ENCODE measurements at places on chromosomes 7 and 10. TPM values are rescaled to one million over a fixed set of nuclear protein-coding genes. Genes with fewer than 3 reads are reported as not detected.

DNA sequence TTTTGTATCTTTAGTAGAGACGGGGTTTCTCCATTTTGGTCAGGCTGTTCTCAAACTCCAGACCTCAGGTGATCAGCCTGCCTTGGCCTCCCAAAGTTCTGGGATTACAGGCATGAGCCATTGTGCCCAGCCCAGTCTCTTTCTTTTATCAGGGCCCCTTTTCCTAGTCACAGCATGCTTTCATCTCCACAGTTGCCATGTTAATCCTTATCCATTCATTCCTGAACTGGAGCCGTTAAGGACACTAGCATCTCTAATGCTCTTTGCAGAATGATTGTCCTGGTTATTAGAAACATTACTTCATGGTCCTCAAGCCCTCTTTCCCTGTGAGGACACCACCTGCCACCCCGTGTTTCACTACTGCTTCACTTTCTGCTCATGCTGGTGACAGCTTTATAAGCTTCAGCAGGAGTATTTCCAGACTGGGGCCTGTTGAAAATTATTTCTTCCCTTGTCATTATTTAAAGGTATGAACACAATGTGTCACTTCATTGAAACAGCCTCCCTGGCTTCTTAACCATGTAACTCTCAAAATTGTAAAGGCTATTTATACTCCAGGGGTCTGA lies 313.9 kb downstream of the BMPER start:
- H3K4me1 ChIP-seq, result no peaks in the 10 kb centered on the region
- no peak overlapping the region for H3K27ac ChIP-seq
- no peaks in the 10 kb centered on the region for H3K27me3 ChIP-seq
- DNase-seq, result no peak
- no peak overlapping the region for H3K4me3 ChIP-seq
- no peaks in the 10 kb centered on the region for H3K36me3 ChIP-seq

DNA sequence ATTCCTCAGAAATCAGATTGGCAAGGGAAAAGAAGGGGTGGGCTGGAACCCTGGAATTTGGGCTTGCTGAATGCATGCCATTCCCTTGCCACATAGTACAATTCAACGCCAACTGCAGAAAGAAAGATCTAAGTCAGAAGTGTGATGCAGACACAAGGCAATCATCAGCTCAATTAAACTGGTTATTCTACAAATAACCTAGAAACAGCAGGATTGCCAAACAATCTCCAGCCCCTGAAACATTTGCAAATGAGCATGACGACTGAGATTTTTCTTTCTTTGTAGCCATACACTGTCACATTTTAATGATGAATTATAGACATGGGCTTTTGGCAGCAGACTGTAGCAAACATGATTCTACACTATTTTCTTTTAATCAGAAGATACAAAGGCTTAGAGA lies 16.5 kb upstream of the CREB5 start:
- no peak overlapping the region for H3K27ac ChIP-seq
- H3K4me1 ChIP-seq, result no peaks in the 10 kb centered on the region
- no peaks in the 10 kb centered on the region for H3K36me3 ChIP-seq
- H3K4me3 ChIP-seq, result no peak overlapping the region
- no peaks in the 10 kb centered on the region for H3K27me3 ChIP-seq
- no peak for DNase-seq

GRCh38 chr10:82463614-82464013 lies 588.6 kb downstream of the NRG3 start:
- no peak for DNase-seq
- H3K27ac ChIP-seq, result no peak overlapping the region
- H3K36me3 ChIP-seq, result no peaks in the 10 kb centered on the region
- H3K27me3 ChIP-seq, result no peaks in the 10 kb centered on the region

DNA sequence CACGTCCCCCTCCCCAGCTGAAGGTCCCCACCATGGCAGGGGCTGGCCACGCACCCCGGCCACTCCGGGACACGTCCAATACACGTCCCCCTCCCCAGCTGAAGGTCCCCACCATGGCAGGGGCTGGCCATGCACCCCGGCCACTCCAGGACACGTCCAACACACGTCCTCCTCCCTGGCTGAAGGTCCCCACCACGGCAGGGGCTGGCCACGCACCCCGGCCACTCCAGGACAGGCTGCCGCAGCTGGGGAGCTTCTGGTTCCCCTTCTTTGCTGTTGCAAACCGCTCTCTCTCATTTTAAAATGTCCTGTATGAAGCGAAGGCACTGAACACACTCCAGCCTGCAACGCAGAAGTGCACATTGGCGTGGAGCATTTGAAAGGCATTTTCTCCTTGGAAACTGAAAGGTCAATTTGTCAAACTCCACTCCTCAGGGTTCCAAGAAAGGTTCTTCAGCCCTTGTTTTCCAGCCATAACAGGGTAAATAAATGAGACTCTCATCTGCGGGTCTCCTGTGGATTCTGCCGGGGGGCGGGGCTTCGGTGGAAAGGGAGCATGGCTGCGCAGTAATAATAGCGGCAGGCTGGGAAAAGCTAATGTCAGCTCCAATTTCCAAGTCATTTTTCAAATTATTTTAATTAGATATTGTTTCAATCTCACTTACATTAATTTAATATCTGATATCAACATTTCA lies 580.3 kb downstream of the DNAJB6 start:
- DNase-seq, result no peak
- no peak overlapping the region for H3K4me3 ChIP-seq
- H3K4me1 ChIP-seq, result no peaks in the 10 kb centered on the region
- H3K27me3 ChIP-seq, result no peaks in the 10 kb centered on the region

DNA sequence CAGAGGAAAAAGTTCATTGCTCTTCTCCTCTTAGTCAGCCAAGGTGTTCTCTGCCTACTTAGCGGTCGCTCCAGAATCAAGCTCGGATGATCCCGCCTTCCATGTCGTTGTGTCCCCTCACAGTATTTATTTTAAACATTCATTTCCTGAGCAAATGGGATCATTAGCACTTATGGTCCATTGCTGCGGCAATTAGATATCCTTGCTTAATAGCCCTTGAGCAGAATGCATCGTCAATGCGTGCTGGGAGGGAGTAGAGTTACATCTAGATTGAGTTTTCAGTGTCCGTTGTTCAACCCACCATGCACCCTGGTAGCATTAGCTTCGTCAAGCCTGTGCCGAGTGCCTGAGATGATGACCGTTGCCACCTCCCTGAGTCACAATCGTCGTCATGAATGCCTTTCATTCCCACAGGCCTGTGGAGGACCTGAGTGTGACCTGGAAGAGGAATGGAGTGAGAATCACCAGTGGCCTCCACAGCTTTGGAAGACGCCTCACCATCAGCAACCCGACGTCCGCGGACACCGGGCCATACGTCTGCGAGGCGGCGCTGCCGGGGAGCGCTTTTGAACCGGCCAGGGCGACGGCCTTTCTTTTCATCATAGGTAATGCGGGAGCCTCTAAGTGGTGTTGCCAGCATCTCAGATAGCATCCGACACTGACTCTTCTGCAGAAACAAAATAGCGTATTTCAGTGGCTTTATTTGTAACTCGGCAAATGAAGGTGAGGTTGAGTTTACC lies 650.4 kb downstream of the SDK1 start:
- no peaks in the 10 kb centered on the region for H3K4me1 ChIP-seq
- peaks cover 13% of the 10 kb centered on the region for H3K36me3 ChIP-seq
- no peak for DNase-seq
- no peak overlapping the region for H3K27ac ChIP-seq

Gene EPHB4
- 128 TPM for total RNA-seq

Gene ANKRD61
- 4.1 TPM for total RNA-seq

Gene COBL
- total RNA-seq, result 63.9 TPM
